ENCODE measurements at places on chromosomes 12 and 14.

DNA sequence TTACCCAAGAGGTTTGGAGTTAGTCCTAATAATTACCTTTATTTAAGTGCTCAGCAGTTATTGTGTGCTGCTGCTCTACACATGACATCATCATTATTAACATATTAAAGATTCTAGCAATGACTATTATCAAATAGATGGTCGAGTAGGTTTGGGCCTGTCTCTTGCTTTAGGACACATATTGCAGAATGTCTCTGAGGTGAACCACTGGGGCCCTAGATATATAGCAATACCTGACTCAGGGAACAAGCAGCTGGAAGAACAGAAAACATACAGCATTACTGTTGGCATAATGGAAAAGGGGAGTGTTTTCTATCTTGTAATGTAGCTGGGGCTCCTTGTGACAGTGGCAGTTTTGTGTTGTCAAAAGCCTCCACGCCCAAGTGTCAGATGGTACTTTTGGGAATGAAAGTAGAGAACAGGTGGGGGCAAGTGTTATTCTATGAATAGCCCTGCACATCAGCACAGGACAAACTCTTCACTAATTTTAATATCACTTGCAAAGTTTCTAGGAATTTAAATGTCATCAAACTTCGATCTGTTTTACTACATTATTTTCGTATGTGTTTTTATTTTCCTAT is 54.6 kb downstream of the C12orf56 start:
- DNase-seq = no peak

- no peak for DNase-seq
Measured at GRCh38 chr12:30546121-30546520, 149.5 kb downstream of the IPO8 start.

- DNase-seq = no peak
Measured at GRCh38 chr12:113049976-113050742, 6.4 kb upstream of the DTX1 start.

DNA sequence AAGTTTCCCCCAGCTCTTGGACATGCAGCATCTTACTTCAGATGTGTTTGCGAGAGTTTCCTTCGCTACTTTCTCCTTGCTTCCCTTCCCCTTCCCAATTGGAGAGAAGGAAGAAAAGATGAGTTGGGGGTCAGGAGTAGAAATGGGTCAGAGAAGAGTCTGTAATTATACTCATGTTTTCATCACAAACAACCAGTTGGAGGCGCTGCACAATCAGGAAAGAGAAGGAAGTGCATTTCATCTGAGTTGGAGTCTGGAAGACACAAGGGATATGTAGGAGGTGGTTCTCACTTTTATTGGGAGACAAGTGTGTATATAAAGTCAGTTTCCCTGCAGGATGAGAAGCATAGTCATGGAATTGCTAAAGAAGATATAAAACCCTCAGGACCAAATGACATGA is 31.3 kb upstream of the VSX2 start:
- DNase-seq = no peak

DNA sequence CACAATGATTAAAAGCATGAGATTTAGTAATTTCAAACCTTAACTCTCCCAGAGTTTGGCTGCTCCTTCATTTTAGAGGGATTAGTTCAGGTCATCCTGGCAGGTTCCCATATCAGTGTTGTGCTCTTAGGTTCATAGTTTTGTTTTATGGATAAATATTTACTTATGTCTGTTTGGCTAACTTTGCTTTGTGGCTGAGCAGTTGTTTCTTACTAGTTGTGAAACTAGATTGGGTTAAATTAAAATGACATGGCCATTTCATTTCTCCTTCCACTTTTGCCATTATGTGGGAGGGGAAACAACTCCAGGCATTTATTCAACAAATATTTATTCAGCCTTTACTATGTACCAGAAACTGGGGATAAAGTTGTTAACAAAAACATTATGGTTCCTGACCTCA is 158.8 kb downstream of the TMTC3 start:
- DNase-seq = no peak

GRCh38 chr12:41605545-41606305 is 417.6 kb downstream of the PDZRN4 start:
- no peak for DNase-seq

GRCh38 chr14:89237921-89238529 is 179.0 kb downstream of the FOXN3 start:
- no peak for DNase-seq

DNA sequence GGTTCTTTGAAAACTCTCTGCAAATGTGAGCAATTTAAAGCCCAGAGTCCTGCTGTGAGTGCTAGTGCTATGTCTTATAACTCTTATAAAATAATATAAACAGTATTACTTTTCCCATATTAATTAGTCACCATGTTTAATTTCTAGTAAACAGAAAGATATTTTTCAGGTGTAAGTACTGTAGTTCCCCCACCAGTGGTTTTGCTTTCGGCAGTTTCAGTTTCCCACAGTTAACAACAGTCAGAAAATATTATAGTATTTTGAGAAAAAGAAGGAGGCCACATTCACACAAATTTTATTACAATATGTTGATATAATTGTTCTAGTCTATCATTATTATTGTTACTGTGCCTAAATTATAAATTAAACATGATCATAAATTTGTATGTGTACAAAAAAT is 800.5 kb downstream of the LRFN5 start:
- DNase-seq = no peak

Measured in stimulated activated CD4-positive, alpha-beta T cell treated with anti-CD3 and anti-CD28 coated beads, TNF-alpha, amount 100 ng/mL, for 1 hour (primary cell).